ENCODE measurements at places on chromosomes 11 and 22. TPM values are rescaled to one million over a fixed set of nuclear protein-coding genes. Genes with fewer than 3 reads are reported as not detected.

DNA sequence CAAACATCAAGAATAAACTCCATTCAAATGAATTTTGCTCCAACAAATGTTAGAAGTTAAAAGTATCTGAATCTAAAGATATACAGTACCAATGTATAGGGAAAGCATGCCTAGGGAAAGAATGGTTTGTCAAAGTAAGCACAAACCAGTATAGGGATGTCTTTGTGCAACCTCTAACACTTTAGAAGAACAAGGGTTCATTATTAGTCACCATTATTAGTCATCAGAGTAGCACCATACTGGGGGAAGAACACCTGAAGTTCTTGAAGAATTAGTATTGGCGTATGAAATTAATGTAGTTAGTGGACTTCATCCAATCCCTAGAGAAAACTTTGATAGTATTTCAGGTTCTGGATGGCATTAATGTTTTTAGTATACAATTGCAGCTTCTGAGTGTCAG lies 943.7 kb downstream of the METTL15 start:
- no peak overlapping the region for H3K27ac ChIP-seq
- H3K27me3 ChIP-seq: no peaks in the 10 kb centered on the region
- H3K4me1 ChIP-seq: no peaks in the 10 kb centered on the region
- no peak overlapping the region for H3K4me3 ChIP-seq

ARHGAP8 gene
- total RNA-seq: not detected

GRCh38 chr22:42461511-42461910 lies 29.3 kb upstream of the NFAM1 start:
- H3K36me3 ChIP-seq: no peaks in the 10 kb centered on the region
- H3K4me1 ChIP-seq: no peaks in the 10 kb centered on the region
- no peak overlapping the region for H3K27ac ChIP-seq
- no peak overlapping the region for H3K4me3 ChIP-seq
- no peaks in the 10 kb centered on the region for H3K27me3 ChIP-seq

- H3K27me3 ChIP-seq: no peaks in the 10 kb centered on the region
- no peak for DNase-seq
- no peaks in the 10 kb centered on the region for H3K4me1 ChIP-seq
- no peak overlapping the region for H3K27ac ChIP-seq
Observed at GRCh38 chr22:49417833-49418232, 409.8 kb downstream of the BRD1 start.

DNA sequence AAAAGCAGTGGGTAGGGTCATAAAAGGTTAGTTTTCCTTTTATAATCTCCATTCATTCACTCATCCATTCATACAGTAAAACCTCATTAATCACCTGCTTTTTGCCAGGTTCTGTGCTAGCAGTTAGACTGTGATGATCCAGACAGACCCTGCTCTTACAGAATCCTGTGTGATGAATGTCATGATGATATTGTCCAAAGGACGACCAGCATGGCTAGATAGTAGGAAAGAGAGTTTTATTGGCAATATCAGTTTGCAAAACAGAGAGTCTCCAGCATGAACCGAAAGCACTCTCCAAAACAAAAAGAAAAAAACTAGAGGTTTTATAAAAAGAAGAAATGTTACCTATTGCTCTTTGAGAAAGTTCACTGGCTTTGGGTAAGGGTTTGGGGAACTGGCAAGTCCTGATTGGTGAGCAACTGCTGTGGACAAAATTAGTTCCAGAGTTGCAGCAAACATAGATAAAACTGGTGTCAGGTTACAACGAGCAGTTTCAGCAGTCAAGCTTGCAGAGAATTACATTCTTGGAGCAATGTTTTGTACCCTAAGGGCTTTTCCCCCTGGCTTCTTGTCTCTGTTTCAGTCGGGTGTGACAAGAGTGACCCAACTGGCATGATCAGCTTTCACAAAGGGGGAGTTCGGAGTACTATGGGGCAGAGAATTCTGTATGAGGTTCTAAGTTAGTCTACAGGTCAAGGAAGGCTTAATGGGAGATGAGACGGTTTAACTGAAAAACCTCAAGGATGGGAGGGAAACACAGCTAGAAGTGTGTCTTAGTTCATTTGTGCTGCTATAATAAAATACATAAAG lies 58.3 kb downstream of the HSD17B12 start:
- H3K4me3 ChIP-seq: no peak overlapping the region
- H3K36me3 ChIP-seq: no peaks in the 10 kb centered on the region
- H3K4me1 ChIP-seq: peaks cover 6% of the 10 kb centered on the region
- no peak overlapping the region for H3K27ac ChIP-seq

DNA sequence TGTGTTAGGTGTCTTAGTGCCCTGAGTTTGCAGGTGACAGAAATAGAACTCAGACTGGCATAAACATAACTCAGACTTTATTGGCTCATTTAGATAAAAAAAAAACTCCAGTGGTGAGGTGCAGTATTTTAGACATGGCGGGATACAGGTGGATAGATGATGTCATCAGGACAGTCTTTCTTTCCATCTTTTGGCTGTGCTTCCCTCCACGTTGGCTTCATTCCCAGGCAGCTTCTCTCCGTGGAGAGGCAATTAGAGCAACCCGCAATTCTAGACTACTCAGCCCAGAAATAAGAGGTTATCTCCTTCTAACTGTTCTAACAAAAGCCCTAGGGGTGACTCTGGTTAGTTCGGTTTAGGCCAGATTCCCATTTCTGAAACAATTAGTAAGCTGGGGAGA lies 40.5 kb downstream of the NCAM1 start:
- H3K27ac ChIP-seq: peak overlapping the region; percentile 42
- H3K36me3 ChIP-seq: no peaks in the 10 kb centered on the region
- H3K4me1 ChIP-seq: no peaks in the 10 kb centered on the region
- DNase-seq: peak; percentile 39

GRCh38 chr11:111361874-111362273 lies 17.2 kb downstream of the POU2AF1 start:
- H3K4me3 ChIP-seq: no peak overlapping the region
- H3K27ac ChIP-seq: no peak overlapping the region
- no peaks in the 10 kb centered on the region for H3K36me3 ChIP-seq
- no peaks in the 10 kb centered on the region for H3K27me3 ChIP-seq
- no peak for DNase-seq
- H3K4me1 ChIP-seq: no peaks in the 10 kb centered on the region

GRCh38 chr11:120209746-120210625 lies 846 bp upstream of the OAF start:
- H3K27ac ChIP-seq: peak overlapping the region; percentile 87
- no peaks in the 10 kb centered on the region for H3K4me1 ChIP-seq
- no peak for DNase-seq
- H3K27me3 ChIP-seq: no peaks in the 10 kb centered on the region
- H3K4me3 ChIP-seq: peak overlapping the region; percentile 37

- no peak overlapping the region for H3K4me3 ChIP-seq
- no peaks in the 10 kb centered on the region for H3K36me3 ChIP-seq
- no peak for DNase-seq
- H3K4me1 ChIP-seq: no peaks in the 10 kb centered on the region
- no peak overlapping the region for H3K27ac ChIP-seq
Observed at GRCh38 chr22:17655289-17655688, 16.7 kb downstream of the BCL2L13 start.

DERL3 gene
- total RNA-seq: 0.95 TPM

DNA sequence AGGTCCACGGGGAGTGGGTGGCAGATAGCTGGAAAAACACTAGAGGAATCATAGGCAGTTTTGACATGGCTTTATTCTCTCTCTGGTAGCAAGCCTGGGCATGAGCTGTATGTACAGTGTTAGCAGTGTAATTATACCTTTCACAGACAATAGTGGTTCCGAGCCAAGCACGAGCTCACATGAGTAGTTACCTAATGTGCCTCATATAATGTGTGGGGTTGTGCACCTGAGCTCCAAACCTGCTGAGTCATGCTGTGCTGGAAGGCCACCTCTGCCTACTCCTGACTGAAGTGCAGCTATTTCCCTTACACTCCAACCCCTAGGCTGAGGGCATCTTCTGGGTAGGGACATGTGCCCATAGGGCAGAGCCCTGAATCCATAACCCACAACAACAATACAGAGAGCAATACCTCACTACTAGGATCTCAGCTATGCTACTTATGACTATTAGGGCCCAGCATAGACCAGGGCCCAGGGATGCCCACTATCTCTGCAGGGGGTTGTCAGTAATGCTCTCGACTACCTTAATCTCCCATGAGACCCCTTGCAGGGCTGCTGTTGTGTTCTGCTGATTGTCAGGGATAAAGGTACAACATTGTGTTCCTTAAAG lies 432.1 kb downstream of the DYNC2H1 start:
- no peak for DNase-seq
- no peaks in the 10 kb centered on the region for H3K27me3 ChIP-seq
- no peak overlapping the region for H3K27ac ChIP-seq
- H3K4me3 ChIP-seq: no peak overlapping the region

- DNase-seq: peak; percentile 30
- H3K4me1 ChIP-seq: no peaks in the 10 kb centered on the region
- no peak overlapping the region for H3K4me3 ChIP-seq
Observed at GRCh38 chr22:30876915-30877553, 91.5 kb downstream of the MORC2 start.

- H3K36me3 ChIP-seq: no peaks in the 10 kb centered on the region
- no peak for DNase-seq
- no peaks in the 10 kb centered on the region for H3K27me3 ChIP-seq
- H3K27ac ChIP-seq: no peak overlapping the region
- no peak overlapping the region for H3K4me3 ChIP-seq
Observed at GRCh38 chr11:134633276-134633675, 221.2 kb upstream of the B3GAT1 start.

DNA sequence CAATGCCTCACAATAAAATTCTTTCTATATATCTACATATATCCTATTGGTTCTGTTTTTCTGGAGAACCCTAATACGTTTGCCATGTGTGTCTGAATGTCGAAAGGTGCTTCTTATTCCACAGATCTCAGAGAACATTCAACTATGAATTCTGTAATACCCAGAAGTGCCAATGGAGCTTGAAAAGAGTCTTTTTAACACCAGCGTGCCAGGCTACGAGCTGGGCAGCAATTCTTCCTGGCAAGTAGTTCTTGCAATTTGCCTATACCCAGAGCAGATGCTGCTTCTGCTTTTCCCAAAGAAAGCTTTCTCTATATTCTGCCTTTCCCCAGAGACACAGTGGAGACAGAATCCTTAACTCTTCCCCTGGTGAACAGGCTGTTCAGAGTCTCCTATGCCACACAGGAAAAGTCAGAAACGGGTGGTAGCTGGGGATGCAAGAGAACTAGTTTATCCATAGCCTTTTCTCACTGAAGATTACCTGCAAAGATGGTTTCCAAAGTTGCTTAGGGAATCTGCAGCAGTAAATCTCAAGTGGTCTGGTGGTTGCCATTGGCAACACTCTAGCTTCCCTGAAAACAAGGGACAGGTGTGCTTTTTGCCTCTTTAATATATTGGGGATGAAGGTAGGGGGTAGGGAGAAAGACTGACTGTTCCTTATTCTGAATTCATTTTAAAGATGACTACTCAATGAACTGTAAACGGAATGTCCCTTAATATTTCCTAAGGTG lies 16.8 kb upstream of the PAFAH1B2 start:
- H3K27ac ChIP-seq: no peak overlapping the region
- H3K27me3 ChIP-seq: no peaks in the 10 kb centered on the region
- H3K36me3 ChIP-seq: no peaks in the 10 kb centered on the region
- DNase-seq: no peak
- H3K4me1 ChIP-seq: no peaks in the 10 kb centered on the region
- no peak overlapping the region for H3K4me3 ChIP-seq

All from uterus (tissue), 4 donors.